ENCODE measurements at places on chromosomes 4 and X.

DNA sequence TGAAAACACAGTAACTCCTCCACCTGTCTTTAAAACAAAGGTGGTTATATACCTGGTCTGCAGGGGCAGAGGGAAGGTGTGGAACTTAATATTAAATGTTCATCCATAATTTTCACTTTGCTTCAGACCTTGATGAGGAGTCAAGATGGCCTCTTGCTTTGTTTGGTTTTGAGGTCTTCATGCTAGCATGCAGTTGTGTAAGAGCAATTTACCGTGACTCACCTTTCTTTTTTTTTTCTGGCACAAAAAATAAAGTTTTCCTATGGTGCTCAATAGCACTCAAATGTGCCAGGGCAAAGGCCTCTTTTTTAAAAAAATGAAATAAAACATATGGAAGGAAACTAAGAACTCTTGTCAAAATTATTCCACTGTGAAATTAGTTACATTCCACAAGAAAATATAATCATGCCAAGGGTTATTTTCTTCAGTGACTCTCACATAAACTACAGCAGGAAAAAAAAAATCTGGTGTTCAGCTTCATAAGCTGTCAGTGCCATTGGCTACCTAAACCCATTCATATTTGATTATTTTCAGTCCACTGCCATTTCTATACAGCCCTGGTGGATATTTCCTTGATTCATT lies 128.2 kb downstream of the SLC7A11 start:
- DNase-seq, result no peak

- DNase-seq, result peak; percentile 32
These were observed 8.4 kb upstream of the ELF4 start for GRCh38 chrX:130118441-130119311.

DNA sequence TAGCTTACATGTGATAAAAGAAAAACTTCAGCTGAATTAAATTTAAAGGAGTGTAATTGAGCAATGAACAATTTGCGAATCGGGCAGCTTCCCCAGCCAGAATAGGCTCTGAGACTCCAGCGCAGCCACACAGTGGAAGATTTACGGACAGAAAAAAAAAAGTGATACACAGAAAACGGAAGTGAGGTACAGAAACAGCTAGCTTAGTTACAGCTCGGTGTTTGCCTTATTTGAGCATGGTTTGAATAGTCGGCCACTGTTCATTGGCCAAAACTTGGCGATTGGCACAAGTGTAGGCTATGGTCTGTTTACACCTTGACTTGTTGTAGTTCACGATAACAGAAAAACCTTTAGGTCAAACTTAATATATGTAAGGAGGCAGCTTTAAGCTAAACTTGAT lies 16.7 kb upstream of the SUPT20HL1 start:
- no peak for DNase-seq

DNA sequence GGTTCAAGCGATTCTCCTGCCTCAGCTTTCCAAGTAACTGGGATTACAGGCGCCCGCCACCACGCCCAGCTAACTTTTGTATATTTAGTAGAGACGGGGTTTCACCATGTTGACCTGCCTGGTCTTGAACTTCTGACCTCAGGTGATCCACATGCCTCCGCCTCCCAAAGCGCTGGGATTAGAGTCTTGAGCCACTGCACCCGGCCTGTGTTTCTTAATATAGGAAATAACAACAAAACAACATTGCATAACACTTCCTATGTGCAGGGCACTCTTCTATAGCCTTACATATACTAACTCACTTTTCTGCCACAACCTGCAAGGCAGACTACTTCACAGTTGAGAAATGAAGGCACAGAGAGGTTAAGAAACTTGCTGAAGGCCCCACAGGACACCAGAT lies 12.8 kb upstream of the TMEM131L start:
- DNase-seq, result no peak

GRCh38 chr4:176638992-176639391 lies 153.7 kb downstream of the VEGFC start:
- DNase-seq, result no peak

GRCh38 chrX:475926-476723 lies 89.4 kb upstream of the PPP2R3B start:
- DNase-seq, result no peak

GRCh38 chr4:141020801-141021261 lies 112.4 kb downstream of the RNF150 start:
- peak; percentile 30 for DNase-seq

DNA sequence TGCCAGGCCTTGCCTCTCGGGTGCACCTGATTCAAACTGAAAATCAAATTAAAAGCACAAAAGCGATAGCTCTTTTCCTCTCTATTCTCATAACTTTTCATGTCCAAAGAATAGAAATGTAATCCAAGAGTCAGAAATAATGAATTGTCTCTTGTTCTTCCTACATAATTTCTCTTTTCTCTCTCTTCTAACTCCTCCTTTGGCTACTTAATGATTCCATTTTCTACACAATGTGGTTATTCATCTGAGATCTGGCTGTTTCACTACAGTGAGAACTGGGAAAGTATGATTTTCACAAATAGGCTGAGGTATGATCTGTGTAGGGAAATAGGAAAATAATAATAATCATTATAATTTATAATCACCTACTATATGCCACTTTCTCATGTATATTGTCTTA lies 703.5 kb downstream of the PDHA2 start:
- no peak for DNase-seq

DNA sequence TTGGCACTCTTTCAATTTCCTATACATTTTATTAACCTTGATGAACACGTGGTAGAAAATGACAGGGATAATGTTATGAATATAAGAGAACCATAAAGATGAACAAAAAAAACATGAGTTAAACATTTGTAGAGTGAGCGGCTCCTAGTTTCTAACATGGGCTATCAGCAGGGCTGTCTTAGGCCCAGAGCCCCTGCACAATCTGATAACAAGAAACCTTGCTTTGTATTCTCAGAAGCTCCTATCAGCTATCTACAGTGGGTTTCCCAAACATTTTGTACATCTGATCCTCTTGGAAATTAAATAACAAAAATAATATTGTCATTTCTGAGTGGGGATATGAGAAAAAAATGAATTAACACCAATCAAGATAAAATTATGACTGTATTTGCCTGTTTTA lies 10.6 kb upstream of the RBPJ start:
- no peak for DNase-seq

Data from non-pigmented ciliary epithelial cell (primary cell).